ENCODE measurements at places on chromosomes 6 and 20.

DNA sequence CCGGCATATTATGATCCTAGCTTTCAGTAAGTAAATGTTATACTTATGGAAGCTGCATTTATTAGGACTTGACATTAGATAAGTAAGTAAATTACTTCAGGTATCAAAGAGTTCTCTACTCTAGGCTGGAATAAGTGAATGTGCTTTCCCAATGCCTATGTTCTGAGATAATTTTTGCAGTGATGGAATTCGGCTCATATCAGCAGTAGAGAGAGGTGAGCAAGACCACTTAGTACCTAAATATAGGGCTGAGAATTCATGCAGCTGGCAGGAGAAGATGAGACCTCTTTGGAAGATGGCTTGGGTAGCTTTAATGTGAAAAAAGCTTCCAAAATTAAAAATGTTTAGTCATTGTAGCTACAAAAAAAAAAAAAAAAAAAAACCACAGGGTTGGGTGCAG is 13.3 kb upstream of the BEND3 start:
- no peak for DNase-seq

DNA sequence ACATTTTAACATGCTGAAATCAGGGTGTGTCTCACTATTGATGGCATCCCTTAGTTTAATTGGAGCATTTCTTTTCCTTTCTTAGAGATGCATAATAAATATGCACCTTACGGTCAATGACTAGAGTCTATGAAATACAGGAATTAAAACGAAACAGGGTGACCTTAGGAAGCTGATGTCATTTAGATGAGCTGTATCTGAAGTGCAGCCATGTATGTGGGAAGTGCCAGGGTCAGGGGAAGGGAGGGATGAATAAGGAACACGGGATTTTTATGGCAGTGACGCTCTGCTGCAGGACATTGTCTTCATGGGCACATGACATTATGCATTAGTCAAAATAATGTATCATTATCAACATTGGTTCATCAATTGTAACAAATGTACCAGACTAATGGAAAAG is 84.0 kb downstream of the AGPAT4 start:
- DNase-seq, result no peak

DNA sequence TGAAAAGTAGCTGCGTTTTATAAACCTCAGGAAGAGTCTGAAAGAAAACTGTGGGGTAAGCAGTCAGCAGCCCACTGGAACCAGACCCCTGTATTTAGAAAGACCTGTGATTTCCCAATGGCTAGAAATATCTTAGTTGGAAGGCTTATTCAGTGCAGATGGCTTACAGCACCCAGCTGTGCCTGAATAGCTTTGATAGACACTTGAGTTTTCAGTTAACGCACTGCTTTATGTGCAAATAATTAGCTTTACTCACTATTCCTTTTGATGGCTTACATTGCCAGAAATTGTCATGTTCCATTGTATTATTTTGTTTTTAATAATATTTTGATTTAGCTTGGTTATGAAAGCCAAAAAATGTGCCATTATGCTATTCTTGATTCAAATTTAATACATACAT is 465.3 kb upstream of the SYNCRIP start:
- no peak for DNase-seq

DNA sequence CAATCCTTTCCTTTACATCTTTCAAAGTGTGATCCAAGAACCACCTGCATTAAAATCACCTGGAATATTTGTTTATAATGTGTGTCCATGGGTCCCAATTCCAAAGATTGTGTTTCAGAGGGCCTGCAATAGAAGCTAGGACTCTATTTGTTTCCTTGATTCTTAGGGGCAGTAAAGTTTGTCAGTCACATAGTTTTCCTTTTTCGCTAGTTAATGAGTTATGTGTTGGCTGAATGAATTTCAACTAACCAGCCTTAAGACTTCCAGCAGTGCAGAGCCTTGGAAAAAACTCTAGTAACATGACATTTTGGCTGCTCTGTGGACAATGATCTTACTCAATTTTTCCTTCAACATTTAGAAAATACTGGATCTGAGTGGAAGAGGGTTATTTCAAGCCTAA is 11.3 kb downstream of the FAM217A start:
- peak; percentile 7 for DNase-seq

GRCh38 chr20:48638546-48638945 is 189.3 kb downstream of the PREX1 start:
- DNase-seq, result no peak

DNA sequence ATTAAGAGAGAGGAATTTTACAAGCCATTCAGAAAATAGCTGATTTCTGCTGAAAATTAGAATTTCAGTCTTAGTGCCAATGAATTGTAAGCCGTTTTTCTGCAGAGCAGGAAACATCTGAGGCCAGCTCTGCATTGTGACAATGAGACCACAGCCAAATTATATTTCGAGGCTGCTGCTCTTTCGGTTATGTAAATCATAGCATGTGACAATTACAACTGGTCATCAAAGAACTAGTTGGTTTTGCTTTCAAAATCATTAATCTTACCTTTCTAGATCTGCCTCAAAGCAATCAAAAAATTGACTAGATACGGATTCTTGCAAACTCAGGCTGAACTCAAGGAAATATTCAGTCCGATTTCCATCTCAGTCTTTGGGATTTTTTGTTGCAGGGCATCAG is 33.4 kb upstream of the INSM1 start:
- DNase-seq, result peak; percentile 37

DNA sequence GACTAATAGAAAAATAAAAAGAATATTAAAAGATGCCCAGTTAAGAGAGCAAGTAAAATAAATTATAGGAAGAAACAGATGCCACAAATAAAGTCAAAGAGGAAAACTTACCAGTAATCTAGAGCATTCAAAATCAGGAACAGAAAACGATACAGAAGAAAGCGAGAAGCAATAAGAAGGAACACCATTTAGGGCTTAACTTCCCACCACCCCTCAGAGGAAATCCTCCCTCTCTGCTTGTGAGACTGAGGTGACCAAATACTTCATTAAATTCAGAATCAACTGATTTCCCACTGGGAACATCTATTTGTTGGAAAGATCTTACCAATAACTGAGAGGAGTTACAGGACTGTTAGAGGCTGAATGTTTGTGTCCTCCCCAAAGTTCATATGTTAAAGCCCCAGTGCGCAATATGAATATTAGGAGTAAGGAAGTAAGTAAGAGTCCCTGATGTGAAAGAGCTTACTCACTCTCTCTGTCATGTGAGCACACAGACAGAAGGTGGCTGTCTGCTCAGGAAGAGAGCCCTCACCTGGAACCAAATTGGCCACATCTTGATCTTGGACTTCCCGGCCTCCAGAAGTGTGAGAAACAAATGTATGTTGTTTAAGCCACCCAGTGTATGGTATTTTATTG is 19.5 kb downstream of the KATNA1 start:
- no peak for DNase-seq

DNA sequence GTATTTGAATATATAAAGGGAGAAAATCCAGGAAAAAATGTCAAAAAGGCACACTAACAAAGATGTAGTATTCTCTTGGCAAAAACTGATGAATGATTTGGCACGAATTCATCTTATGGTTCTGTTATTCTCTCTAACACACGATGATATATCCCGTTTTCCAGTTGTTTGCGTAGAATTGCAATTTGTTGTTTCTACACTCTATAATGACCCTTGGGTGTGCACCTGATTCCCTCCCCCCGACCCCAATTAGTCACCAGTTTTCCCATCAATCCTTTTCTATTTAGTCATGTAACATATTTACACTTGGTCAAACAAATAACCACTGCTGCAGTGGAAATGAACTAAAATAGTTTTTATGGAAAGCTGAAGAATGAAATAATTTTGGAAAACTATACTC is 1.5 kb upstream of the ARID1B start:
- no peak for DNase-seq

DNA sequence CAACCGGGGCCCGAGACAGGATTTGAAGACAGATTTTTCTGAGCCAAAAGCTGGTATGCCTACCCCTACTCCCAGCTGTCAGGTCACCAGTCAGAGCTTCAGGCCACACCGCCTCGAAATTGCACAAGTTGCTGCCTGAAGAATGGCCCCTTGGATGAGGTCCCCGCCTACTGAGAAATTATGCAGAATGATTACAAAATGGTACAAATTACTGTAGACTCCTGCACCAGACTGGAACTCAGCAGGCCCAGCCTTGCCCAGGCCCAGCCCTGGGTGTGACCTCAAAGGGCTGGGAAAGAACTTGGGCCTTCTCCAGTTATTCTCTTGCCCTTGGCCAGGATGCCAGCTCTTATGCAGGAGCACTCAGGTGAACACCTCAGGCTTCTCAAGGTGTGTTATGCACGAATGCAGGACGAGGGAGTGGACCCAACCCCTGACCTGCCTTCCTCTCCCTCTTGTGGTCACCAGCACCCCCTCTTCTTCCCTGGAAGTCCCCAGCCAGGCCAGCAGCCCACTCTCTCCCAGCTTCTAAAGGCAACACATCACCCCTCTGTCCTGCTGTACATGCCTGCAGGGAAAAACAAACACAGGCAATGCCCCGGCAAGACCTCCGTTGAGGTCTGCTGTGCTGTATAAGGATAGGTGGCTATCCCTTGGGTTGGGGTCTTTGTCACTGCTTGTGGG is 88.7 kb upstream of the NAA20 start:
- DNase-seq, result no peak

- no peak for DNase-seq
Measured at GRCh38 chr6:82568290-82568993, 204.8 kb downstream of the TPBG start.

DNA sequence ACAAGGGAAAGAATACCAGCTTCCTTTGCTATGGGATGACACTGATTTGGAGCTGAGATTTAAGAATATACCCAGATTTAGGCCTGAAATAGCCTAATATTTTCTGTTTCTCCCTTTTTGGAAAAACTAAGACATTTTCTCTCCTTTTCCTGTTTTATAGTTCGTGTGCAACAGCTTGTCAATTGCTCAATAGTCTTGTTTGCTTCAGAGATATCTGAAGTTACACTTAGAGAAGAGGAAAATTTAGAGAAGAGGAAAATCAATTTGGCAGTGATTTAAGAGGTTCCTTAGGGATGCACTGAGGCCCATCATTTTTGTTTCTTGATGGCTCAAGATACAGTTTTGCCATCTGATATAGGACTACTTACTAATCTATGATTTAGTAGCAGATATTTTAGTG is 398.6 kb downstream of the RFPL4B start:
- DNase-seq, result no peak

- no peak for DNase-seq
Measured at GRCh38 chr6:4032475-4032874, 46.5 kb downstream of the FAM217A start.

DNA sequence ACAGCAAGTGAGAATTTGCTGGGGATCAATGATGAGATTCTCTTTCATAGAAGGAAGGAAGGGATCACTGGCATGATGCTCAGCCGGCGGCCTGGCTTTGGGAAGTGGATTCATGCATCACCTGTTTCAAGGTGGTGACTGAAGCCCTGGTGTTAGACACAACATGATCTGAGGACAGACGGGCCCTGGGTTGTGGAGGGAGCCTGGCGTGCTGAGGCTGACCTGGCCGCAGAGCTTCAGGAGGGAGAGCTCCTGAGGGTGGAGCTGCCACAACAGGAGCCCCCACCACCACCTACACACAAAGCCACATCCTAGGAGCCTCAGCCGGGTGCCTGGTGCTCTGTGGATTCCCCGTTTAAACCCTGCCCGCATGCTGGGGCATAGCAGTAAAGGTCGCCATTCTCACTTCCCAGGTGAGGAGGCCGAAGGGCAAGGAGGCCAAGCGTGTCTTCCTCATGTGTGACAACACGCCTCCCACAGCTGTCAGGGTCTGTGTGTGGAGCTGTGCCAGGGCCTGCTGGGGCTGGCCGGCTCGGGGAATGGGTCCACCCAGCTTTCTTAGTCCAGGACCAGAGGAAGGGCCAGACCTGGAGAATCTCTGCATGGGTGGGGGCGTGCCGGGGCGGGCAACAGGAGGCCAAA is 107.0 kb downstream of the ERMARD start:
- DNase-seq, result no peak

DNA sequence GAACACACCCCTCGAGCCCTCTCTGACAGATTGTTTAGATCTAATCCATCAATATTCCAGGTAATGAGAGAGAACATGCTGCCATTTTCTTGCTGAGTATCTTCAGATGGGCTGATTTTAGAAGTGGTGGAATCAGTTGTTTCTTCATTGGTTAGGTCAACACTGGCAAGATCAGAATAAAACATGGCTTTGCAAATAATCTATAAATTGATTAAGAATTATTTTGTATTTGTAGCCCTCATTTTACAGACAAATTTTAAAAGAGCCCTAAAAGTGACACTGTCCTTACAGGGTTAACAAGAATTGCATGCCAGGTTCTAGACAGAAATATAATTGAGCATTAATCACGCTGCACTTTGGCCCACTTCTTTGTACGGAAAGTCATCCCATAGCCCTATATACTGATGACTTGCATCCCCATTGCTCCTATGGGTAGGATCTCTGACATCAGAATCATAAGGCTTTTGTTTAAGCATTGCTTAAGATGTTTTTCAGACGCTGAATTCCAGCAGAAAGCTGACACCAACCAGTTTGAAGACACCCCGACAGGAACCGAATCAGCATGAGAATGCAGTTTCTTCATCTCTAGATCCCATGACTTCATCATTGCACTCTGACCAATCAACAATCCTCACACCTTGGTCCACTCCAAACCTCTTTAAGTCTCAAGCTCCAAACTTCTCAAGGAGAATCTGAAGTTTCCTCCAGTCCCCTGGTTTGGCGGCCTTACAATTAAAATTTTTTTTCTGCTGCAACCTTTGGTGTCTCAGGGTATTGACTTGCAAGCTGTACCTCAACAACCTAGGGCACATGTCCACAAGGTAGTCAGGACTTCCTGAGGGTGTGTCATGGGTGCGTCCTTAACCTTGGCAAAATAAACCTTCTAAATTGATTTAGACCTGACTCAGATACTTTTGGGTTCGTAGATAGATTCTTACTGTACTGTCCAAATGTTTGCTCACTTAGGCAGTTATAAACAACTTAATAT is 7.8 kb downstream of the TDP2 start:
- DNase-seq, result no peak

- no peak for DNase-seq
Measured at GRCh38 chr20:56605261-56605996, 23.7 kb upstream of the TFAP2C start.

- no peak for DNase-seq
Measured at GRCh38 chr6:83844170-83844569, 9.0 kb upstream of the RIPPLY2 start.

DNA sequence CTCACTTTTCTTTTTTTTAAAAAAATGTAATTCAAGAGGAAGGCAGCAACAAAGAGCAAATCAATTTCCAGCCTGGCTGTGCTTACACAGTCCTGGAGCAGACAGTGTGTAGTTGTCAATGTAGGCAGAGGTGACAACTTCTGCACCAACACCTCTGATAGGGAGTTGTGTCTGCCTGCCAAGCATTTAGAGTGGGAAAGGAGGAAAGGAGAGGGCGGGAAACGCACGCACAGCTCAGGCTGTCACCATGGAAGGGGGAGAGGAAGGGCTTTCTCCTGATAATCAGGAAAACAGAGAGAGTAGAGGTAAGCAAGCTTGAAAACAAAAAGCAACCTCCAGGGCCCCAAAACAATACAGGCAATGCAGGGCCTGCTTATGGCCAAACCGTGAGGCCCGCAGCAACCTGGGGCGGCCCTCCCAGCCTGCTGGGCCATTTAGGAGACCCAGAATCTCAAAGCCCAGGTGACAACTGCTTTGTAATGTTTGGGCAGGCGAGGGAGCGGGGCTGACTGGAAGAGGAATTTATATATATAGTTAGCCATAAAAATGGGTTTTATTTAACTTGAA is 41.5 kb upstream of the GFOD1 start:
- DNase-seq, result no peak

- no peak for DNase-seq
Measured at GRCh38 chr20:38617830-38618196, 16.2 kb downstream of the ARHGAP40 start.

All from NCI-H526 (cell line).